Thyroid gland (tissue), 4 donors: ENCODE measurements at places on chromosomes 16 and 17.
A peak's percentile ranks its signal among the peaks of the same experiment; 100 is the strongest.

DNA sequence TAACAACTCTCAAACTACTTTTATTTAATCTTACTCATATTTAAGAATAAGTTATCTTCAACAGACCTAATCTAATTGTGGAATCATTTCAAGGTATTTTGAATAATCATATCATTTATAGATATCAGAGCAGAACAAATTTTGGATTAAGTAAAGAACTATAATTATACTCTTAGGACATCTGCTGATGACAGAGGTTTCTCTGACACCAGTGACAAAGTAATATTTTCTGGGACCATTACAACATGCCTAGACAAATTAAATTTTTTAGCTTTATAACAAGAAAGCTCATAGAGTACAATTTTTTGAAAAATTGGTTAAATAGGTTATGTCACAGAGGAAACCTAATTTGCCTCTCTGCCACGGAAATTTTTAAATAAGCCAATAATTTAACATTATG, 30.5 kb downstream of the C16orf87 start:
- DNase-seq: no peak

DNA sequence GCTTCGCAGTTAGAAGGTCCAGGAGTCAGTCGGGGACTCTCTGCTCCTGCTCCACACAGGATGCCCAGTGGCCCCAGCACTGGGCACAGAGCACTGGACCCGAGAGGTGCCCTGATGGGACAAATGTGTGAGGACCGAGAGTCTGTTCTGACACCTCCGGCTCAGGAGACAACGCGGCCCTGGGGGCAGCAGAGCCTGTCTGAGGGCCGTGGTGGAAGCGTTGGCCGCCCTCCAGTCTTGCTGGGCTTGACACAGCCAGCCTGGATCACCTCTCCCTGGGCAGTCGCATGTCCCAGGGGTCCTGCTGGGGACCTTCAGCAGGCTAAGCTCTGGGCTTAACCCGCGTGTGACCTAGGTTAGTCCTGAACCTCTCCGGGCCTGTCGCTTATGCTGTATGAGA, 23.1 kb downstream of the LGALS9 start:
- no peak for DNase-seq

GRCh38 chr16:26992666-26993349, 73.9 kb upstream of the C16orf82 start:
- no peak for DNase-seq

DNA sequence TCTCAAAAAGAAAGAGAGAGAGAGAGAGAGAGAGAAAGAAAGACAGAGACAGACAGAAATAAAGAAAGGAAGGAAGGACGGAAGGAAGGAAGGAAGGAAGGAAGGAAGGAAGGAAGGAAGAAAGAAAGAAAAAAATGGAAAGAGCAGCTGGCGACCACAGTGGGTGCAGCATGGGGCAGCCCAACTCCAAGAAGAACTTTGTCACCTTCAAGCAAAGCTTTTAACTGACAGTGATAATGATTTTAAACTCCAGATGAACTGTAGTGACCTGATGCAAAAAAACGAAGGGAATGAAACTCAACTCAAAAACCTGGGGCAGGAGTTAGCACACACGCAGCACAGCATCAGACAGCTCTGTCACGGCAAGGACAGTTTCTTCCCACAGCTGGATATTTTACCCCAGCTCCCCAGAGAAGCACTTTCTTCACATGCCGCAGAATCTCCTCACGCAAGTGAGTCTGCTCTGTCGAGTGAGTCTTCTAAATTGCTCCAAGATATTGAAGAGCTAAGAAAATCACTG, 5.0 kb upstream of the ARHGAP17 start:
- no peak for DNase-seq

- peak; percentile 65 for DNase-seq
Measured at GRCh38 chr17:64064331-64064730, 43.9 kb upstream of the ICAM2 start.

DNA sequence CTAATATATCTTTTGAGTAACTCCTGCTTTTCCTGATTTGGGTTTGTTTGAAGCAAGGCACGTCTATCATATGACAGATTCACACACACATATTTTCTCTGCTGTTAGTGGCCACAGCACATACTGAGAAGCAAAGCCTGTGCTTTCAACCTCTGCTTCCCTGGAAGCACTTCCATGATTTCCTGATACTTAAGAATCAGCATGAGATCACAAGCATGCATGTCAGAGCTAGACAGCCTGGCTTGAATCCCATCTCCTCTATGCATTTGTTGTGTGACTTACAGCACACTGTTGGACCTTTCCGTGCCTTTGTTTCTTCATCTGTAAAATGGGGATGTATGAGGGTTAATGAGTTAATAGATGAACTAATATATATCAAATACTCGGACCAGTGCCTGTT, 151.1 kb upstream of the NOL11 start:
- no peak for DNase-seq

DNA sequence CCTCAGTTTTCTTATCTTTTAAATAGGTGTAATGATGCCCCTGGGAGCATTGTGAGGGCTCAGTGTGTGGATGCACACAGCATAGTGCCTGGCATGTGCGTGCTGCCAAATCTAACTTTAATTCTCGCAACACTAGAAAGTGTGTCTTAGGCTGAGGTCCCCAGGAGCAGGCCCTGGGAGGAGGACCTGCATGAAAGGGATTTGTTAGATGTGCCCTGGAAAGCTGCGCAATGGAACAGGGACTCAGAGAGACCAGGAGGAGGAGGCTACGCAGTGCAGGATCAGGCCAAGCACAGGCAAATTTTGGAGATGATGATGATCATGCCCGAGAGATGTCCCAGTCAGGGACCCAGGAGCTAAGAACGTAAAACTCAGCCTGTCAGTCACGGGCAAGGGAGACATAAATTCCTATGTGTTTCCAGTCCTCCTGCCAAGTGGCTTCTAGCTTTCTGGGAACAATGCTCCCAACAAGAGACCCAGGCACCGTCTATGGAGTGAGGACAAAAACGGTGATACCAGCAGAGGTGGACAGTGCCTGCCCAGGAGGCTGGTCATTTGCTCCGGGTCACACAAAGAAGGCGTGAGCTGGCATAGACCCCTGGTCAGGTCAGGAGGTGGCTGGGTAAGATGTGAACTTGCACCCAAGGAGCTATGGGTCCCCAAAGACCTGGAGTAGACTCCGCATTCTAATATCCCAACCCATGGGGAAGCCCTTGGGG, 352.2 kb upstream of the TNRC6C start:
- no peak for DNase-seq

- peak; percentile 72 for DNase-seq
Measured at GRCh38 chr16:69093974-69094373, 11.5 kb upstream of the HAS3 start.

GRCh38 chr16:2482708-2483534, 8.0 kb downstream of the TBC1D24 start:
- peak; percentile 59 for DNase-seq

DNA sequence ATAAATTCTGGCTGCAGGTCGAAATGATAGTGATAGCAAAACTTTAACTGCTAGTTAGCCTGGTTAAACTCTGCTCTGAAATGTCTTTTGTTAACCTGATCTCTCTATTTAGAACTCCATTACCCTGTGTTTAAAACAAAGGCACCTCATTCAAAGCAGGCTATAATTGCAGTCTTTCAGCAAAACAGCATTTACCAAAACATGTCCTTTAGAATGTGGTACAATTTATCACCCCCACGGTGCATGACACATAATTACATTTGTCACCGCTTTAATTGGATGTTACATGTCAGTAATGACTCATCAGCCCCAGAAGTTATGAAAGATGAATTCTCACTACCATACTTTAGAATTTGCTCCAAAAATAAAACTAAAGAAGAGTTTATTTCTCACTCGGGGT, 295.4 kb downstream of the TOX3 start:
- DNase-seq: no peak

DNA sequence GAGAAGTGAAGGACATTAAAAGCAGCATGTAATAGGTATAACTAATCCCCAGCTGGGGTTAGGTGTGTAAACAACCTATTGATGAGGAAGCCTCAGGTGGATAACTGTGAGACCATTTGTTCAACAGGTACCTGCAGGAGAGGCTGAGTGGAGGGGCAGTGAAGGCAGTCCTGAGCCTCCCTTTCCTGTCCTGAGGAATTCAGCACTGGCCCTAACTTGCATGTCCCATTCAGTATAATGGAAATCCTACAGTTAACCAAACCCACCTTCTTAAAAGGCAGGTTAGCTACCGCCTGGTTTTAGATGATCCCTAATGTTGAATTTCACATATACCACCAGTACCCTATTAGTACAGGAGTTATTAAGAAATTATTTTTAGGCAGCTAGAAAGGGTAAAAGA, 225.9 kb upstream of the GOT2 start:
- DNase-seq: no peak

- DNase-seq: no peak
Measured at GRCh38 chr17:67657596-67657995, 60.1 kb upstream of the NOL11 start.

GRCh38 chr16:47142821-47143676, 696 bp downstream of the NETO2 start:
- peak; percentile 59 for DNase-seq

DNA sequence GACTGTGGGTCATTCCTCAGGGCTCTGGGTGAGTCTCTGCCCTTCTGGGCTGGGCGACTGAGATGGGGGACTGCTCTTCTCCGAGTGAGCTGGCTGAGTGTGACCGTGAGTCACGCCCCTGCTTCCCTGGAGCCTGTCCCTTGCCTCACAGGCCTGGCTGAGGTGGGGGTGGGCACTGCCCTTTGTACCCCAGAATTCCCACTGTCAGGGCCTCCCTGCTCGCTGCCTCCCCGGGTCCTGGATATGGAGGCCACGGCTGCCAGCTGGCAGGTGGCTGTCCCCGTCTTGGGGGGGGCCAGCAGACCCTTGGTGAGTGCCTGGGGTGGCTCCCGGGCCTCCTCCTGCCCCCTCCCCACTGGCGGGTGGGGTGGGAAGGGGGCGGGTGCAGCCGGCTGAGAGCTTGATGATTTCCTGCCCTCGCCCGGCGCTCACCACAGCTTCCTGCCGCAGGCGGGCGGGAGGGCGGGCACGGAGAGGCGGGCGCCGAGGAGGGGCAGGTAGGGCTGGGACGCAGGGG, at the start of gene LAT:
Gene LAT, plus strand, starts transcription at position 434 of the 517 bp plus-strand sequence. CDS start 366 bp downstream, outside the sequence.
- peak; percentile 12 for DNase-seq

DNA sequence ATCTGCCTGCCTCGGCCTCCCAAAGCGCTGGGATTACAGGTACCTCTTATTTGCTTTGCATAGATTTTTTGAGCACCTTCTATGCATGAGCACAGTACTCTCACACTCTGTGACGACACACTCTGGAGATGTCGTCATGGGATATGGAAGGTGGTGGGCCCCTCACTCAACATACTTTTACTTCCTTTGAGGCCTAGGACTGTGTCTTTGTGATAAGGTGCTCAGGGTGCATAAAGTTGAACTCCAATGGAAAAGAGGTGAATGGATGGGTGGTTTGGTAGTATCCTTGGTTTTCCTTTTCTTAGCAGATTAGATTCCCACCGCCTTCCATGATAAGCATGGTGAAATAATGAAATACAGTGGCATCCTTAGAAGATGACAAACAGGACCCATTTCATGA, 6.1 kb upstream of the CDK5RAP3 start:
- DNase-seq: no peak

- DNase-seq: no peak
Measured at GRCh38 chr16:67235816-67236562, 9.1 kb downstream of the TMEM208 start.

DNA sequence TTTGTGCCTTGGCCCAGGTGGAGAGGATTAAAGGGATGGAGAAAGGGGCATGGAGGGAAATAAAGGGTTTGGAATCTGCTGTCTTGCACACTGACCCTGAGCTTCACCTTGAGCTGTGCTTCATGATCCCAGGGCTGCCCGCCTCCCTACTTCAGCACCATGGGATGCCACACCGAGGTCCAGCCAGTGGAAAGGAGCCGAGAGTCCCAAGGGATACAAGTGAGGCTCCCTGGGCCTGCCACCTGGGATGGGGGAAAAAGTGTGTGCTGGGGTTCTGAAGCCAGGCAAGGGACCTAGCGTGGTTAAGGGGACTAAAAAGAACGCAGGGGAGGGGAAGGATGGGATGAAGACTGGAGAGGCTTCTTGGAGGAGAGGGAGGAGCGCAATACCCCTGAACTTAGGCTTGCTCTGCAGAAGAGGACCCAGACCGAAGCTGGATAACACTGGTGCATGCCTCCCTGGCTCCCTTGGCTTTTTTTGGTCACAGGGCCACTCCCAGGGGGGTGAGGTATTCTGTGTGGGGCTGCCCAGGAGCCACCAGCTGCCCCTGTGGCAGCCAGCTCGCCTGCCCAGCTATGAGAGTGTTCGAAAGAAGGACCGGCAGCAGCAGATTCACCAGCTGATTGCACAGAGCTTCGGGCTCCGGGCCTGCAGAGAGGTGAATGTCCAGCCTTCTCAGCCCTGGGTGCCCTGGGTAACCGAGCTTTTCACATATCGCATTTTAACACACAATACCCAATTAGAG, 7.2 kb downstream of the MRPL27 start:
- no peak for DNase-seq

DNA sequence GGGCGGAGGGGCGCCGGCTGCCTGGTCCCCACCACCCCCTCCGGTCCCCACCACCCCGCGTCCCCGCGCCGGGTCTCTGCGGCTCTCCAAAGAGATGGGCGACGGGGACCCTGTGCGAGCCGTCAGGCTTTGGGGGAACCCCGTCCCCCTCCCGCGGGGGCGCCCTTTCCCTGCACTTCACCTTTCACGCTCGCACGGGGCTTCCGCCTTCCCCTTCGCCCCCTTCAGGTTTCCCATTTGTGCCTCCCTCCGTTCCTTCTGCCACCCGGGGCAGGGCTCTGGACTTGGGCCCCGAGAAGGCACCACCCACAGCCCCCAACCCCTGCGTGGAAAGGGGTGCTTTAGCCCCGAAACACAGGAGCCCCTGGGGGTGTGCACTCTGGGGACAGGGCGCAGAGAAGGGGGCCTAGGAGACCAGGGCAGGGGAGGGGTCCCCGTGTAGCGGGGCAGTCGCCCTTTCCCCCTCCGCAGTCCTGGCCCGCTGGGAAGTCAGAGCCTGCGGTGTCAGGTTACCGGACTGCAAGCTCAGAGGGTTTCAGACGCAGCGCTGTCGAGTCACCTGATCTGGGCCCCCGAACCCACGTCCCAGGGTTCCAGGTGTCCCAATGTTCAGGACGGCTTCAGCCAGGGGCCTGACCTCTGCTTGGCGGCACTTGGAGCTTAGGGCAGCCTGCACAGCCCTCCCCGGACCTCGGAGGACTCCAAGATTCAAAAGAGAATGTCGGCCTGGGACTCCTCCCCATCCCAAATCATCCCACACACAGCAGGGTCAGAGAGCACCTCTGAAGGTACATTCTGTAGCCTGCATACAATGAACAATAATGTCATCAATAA, 6.7 kb upstream of the CCDC92B start:
- no peak for DNase-seq

- DNase-seq: no peak
Measured at GRCh38 chr17:3914312-3914670, 2.0 kb downstream of the P2RX1 start.
